Cardiac fibroblast (primary cell): ENCODE measurements at places on chromosomes 13 and 19.

GRCh38 chr19:14181906-14182305 lies 24.1 kb downstream of the ADGRL1 start:
- DNase-seq = no peak

DNA sequence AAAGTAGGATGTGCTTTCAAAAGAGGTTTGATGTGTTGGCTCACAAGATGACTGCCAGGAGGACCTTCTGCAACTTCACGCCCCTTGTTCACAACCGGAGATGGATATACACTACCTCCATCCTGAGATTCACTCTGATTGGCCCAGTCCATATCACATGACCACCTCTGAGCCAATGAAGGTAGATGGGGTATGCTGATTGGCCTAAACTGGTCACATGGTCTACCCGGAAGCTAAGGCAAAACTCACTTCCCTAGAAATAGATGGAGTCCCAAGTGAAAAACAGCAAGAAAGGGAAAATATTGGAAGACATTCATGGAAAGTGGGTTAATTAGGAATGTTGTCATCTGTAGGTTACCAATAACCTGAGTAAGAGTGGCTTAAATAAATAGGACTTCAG lies 119.7 kb upstream of the MRI1 start:
- no peak for DNase-seq

DNA sequence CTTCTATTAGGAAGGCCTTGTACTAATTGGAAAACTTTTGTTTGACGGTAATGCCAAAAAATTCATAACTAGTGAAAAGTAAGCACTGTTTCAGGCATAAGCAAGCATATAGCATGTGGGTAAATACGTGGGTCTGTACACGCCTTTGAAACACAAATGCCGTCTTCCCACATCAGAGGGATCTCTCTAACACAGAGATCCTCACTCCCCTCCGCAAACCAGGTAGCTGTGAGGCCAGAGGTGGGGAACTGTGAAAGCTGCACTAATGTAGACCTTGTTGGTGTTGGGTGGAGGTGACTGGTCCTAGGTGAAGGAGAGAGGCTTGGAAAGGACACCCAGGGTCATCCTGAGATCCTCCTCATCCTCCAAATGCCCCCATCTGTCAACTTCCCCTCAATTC lies 16.0 kb upstream of the POU2F2 start:
- no peak for DNase-seq

DNA sequence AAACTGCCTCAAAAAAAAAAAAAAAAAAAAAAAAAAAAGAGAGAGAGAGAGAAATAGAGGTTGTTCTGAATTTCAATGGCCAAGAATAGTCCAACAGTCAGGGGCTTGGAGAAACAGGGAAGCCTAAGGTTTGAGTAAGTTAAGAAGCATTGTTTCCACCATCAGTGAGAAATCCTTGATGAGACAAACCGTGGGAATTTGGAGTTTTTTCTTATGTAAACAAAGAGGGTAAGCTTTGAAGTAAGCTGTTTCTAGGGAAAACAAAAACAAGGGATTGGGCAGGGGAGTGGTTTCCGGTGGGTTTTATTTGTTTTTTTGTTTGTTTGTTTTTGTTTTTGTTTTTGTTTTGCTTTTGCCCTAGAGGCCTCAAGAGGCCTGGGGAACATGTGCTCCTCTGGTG lies 11.2 kb upstream of the ERVV-1 start:
- peak; percentile 47 for DNase-seq

DNA sequence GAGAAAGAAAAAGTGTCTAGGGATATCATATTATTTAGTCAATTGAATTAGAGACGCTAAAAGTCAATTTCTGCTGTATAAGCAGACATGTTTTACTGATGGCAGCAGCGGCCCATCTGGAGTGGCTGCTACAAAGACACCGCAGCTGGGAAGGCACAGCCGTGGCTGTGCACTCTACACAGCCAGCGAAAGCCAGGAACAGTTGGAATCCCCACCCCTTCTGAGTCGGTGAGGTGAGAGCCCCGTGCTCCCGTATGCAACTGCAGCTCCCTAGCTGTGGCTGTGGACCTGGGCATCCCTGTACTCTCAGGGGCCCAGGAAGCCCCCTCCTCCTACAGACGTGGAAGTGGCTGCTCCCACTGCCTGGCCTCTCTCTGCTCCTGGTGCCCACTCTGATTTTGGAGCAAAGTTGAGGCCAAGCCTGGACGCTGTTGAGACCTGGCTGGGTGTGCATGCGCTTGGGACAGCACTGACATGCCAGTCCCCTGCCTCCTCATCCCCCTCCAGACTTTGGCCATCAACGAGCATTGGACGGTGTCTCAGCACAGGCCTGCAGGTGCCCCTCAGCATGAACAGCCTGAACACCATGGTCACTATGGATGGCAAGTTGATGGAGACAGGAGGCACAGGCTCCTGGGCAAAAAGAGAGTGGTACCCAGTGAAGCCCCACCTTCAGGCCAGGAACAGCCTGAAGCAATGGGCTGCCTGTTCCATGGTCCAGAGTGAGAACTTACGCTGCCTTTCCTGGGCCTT lies 944.0 kb upstream of the MIR17HG start:
- DNase-seq = no peak

DNA sequence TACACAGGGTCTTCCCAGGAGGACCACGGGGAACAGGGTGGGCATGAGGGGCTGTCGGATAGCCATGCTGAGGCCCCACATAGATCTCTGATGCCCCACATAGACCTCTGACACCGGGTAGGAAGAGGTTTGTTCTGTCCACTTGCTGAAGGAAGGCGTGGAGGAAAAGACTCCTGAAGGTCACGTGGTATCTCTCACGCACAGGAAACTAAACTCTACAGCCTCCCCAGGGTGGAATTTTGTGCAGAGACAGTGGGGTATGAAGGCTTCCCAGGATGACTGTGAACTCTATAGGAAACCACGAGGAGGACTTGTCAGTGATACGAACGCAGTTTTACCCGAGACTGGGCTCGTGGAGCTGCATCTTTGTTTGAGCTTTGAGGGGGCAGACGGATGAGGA lies 2.8 kb downstream of the EVI5L start:
- DNase-seq = peak; percentile 39

DNA sequence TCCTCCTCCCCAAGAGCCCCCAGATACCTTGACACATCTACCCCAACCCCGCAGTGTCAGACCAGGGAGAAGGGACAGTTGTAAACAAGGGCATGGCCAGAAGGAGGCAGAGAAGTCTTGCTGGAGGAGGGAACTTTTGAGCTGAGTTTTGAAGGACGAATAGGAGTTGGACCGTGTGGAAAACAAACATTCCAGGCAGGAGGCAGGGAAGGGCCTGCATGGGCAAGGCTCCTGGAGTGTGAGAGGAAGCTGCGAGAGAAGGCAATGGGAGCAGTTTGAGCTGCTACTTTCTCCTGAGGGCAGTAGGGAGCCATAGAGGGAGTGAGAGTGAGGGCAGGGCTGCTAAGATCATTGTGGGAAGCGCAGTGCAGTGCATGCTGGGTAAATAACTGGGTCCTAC lies 23.3 kb downstream of the IL12RB1 start:
- no peak for DNase-seq

DNA sequence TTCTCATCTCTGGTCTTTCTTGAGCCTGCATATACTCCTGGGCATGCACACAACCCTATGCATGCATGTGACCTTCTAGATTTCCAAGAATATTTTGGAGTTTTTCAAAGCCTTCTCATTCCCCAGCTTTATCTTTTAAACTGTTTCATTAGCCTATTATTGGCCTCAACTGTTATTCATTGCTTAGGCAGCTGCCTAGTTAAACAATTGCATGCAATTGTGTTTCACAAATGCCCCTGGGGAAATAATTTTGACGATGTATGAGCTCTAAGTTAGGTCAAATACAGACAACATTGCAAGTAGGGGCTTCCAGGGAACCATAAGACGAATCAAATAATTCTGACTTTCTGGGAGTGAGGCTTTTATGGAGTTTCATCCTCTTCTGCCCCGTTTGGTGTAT lies 2.3 kb upstream of the UPK1A start:
- no peak for DNase-seq

- peak; percentile 72 for DNase-seq
Measured at GRCh38 chr19:8251025-8251472, 41.9 kb downstream of the CERS4 start.

GRCh38 chr13:97414392-97414791 lies 19.6 kb upstream of the RAP2A start:
- DNase-seq = no peak

DNA sequence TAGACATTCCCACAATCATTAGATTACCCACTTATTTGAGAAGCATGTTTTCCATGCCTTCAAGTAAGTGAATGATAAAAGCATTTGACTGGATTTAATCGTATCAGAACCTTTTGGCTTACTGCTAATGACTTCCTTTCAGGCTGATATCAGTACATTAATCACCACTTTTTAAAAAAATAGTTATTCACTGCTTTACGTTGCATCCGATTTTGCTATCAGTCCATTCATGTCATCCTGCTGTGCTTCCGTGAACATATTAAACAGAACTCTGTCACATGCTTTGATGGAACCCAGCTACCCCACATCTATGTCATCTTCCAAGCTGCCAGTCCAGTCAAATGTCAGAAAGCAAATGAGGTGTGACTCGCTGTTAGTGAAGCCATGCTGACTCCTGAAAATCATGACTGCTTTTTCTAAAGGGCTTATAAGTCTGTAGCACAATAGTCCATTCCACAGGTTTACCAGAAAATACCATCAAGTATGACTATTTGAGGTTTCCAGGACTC lies 440.9 kb downstream of the IRS2 start:
- peak; percentile 16 for DNase-seq

DNA sequence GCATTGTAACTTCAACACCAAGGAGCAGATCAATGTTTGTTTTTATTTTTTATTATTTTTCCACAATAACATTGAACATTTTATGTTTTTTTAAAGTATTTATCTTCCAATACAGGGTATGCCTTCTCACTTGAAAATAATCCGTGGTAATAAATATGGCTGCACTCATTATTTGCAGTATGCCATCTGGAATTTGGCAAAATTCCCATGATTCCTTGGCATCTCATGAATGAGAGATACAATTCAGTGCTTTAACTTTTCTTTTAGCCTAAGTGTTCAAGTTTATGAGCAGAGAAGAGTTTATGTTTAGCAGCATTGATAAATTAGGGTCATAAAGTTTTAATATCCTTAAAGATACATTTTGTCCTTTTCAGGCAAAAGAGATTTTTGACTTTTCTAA lies 1109.6 kb upstream of the ATXN8OS start:
- no peak for DNase-seq

GRCh38 chr13:53189162-53189561 lies 160.5 kb downstream of the OLFM4 start:
- DNase-seq = no peak

- peak; percentile 35 for DNase-seq
Measured at GRCh38 chr19:8618751-8619150, 8.2 kb upstream of the ADAMTS10 start.

GRCh38 chr13:25136880-25137787 lies 35.0 kb downstream of the AMER2 start:
- DNase-seq = no peak
